ENCODE measurements at places on chromosomes 7 and 10. TPM values are rescaled to one million over a fixed set of nuclear protein-coding genes. Genes with fewer than 3 reads are reported as not detected.
A peak's percentile ranks its signal among the peaks of the same experiment; 100 is the strongest.

DNA sequence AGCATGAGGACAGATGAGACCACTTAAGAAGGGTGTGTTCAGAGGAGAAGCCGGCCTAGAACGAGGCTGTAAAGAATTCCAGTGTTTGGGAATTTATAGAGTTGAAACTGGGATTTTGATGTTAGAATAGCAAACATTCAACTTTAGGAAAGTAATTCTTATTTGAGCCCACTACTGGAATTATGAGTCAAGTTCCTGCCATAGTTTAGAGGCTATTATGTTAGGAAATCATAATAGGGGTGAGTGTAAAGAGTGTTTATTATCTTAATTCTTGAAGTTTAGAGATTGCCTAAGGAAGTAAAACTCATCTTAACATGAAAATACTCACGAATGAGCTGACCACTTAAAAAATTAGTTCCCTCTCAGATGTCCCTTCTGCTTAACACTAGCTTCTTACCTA, 2.1 kb downstream of the CBLL1 start:
- no peak for DNase-seq

DNA sequence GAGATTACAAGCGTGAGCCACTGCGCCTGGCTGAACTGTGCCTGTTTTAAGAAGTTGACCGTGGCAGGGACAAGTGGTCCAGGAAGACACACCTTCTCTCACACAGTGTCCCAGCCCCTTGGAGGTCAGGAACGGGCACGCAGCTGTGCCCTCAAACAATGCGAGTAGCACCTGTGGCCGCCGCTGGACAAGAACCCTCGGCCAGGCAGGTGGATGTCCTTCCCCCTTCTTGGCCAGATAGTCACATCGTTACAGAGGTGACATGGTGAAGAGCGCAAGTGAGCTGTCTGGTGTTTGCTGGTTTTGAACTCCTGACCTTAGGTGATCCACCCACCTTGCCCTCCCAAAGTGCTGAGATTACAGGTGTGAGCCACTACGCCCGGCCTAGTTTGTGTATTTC, 8.8 kb downstream of the ZFAND2A start:
- no peak for DNase-seq

The CYP3A4 gene
- not detected for total RNA-seq

DNA sequence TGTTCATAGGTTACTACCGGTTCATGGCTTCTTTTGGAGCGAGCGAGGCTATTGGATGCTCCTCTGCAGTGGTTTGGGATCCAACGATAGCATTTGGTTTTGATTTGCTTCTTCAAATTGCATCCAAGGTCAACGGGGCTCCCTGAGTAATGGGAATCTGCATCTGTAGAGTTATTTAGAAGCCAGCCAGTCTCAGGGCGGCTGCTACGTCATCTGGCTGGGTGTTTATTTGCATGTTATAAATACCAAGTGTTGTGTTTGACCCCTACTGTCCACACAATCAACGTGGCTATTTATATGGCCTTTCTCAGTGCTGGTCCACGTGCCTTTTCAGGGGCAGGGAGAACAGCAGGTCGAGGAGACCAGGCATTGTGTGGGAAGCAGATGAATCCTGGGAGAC, 137.7 kb downstream of the PRPF18 start:
- DNase-seq = no peak

The CXCL12 gene
- total RNA-seq = 21.1 TPM

GRCh38 chr7:93747019-93747418, 143.5 kb downstream of the TFPI2 start:
- no peak for DNase-seq

GRCh38 chr7:39633563-39634477, 10.4 kb downstream of the RALA start:
- DNase-seq = no peak

- no peak for DNase-seq
Observed at GRCh38 chr7:104133238-104133637, 74.6 kb downstream of the ORC5 start.

DNA sequence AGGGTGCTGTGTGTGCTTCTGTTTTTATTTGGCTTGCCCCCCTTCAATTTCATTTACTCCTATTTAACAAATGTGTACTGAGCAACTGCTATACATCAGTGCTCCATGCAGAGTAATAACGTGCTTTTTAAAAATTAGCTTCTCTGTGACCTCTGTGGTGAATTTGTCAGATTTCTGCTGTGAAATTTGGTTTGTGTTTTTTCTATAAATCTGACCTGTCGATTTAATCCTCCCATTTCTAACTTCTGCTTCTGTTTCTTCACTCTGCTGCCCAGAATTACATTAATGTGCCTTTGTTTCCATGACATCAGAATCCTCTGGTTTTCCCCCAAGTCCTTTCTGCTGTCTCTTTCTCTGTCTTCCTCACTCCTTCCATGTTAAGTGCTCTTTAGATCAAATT, 123.8 kb upstream of the CACNA2D1 start:
- DNase-seq = no peak

DNA sequence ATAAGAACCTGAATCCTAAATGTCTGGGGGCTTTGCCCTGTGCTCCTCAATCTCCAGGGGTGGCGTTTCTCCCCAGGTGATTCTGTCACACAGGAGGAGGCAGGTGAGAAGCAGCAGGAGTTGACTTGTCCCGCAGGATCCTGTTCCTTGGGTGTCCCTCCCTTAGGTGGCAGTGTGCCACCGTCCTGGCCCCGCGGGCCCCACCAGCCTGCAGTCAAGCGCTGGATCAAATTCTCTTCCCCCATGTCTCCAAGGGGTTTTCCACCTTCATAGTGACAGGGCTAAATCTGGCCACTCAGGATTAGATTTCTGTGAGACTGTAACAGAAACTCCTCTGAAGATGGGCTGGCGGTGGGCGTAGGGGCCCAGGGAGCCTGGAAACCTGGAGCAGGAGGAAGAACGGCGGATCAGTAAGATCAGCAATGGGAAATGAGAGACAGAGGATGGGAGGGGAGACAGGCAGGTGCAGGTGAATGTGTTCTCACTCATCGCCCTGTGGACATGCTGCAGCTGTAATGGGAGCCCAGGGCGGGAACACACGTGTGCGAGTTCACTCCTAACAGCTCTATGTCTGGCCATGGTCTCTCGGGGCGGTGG, 329.2 kb upstream of the COBL start:
- peak; percentile 41 for DNase-seq

DNA sequence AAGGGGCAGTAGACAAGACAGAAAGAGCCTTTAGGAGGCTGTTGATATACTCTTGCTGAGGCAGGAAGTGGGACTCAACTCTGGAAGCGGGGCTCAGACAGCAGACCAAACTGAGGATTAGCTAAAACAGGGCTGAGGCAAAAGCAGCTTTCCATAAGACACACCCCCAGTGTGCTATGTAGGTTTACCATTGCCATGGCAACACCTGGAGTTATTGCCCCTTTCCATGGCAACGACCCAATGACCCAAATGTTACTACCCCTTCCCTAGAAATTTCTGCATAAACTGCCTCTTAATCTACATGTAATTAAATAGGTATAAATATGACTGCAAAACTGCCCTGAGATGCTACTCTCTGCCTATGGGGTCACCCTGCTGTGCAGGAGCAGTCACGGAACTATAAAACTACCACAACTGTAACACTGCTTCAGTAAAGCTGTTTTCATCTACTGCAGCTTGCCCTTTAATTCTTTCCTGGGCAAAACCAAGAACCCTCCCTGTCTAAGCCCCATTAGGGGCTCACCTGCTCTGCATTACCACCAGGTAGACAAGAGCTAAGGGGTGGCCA, 348.4 kb upstream of the PODXL start:
- no peak for DNase-seq

The HOXA5 gene
- not detected for total RNA-seq
